ENCODE measurements at places on chromosomes 3 and 15.

DNA sequence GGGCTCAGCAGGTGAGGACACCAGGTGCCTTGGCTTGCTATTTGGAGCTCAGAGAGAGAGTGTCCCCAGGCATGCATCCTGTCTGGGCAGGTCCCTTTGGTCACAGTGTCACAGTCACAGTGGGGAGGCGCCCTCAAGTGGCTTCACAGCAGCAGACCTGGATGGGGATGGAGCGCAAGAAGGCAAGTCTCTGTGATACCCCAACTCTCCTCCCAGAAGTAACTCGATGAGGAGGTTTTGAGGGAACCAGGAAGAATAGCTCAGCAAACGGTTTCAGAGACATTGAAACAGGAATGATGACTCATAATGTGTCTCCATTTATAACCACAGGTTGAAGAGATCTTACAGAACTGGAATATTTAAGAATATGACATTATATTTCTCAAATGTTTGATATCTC is 66.5 kb upstream of the SH3GL3 start:
- DNase-seq, result no peak

GRCh38 chr3:171874879-171875278 is 31.7 kb downstream of the TMEM212 start:
- no peak for DNase-seq

- no peak for DNase-seq
Observed at GRCh38 chr15:42858999-42859789, 61.4 kb downstream of the TTBK2 start.

GRCh38 chr3:66582721-66583423 is 82.0 kb upstream of the LRIG1 start:
- DNase-seq, result peak; percentile 10

- no peak for DNase-seq
Observed at GRCh38 chr3:195897081-195897852, 11.1 kb downstream of the TNK2 start.

- DNase-seq, result no peak
Observed at GRCh38 chr3:149947231-149947630, 23.5 kb downstream of the PFN2 start.

Data from memory B cell (primary cell).